ENCODE measurements at places on chromosomes 1 and 21.

DNA sequence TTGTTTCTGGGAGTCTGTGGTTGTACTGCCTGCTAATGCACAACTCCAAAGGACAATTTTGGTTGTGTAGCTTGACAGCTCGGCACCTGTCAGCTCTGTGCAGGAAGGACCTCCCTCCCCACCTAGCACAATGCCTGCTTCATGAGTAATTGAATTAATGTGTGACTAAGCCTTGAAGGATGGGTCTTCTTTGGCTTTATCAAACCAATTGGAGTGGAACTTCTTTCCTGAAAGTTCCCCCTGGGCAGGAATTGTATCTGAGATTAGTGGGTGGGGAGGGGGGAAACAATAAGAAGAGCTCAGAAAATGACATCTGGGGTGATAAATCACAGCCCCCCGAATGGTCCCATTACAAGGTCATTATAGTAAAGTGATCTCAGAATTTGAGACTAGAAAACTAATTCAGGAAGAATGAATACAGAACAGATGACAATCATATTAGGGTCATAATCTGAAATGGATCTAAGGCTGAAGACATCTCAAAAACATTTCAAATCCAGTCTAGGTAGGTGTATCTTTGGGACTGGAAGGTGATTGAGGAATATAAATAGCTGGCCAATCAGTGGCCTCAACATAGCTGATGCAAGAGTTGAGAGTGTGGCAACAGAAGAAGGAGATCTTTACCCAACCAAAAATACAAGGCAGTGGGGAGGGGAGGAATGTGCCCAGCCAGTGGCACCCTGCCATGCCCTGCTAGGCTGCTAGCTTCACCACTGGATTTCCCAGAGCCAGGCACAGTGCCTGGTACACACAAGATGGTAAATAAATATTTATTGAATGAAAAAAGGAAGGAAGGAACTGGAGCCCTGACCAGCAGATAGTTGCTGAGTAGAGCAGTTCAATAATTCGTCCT lies 10.1 kb upstream of the SESN2 start:
- DNase-seq: no peak

GRCh38 chr1:6971699-6972098 lies 186.4 kb downstream of the CAMTA1 start:
- DNase-seq: no peak

GRCh38 chr1:94658221-94658620 lies 116.7 kb upstream of the F3 start:
- no peak for DNase-seq

- no peak for DNase-seq
Observed at GRCh38 chr21:28872218-28872617, 120.5 kb downstream of the LTN1 start.

- no peak for DNase-seq
Observed at GRCh38 chr1:10586125-10586524, 111.4 kb downstream of the PEX14 start.

GRCh38 chr1:67711855-67712212 lies 26.8 kb downstream of the GADD45A start:
- no peak for DNase-seq
